Left hindlimb (tissue), 1 donor: ENCODE measurements at places on chromosomes 12 and 14.

DNA sequence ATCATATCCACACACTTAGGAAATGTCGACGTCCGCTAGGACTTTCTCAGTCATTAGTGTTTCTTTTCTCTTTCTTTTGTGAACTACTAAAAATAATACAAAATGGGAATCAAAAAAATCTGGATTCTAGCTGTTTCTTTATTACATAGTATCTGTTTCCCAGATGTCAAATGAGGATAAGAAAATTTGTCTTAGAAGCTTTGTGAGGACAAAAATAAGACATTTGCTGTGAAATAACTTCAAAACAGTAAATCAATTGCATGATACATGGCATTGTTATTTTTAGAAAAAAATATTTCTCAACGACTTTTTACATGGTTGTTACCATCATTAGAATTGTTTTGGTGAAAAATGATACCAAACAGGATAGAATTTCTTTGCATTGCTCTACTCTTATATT, 71.4 kb upstream of the IFNG-AS1 start:
- no peak for DNase-seq

- DNase-seq = no peak
Observed at GRCh38 chr14:50602035-50602434, 42.1 kb downstream of the ATL1 start.

- DNase-seq = no peak
Observed at GRCh38 chr12:53289891-53290290, 5.5 kb upstream of the PFDN5 start.

DNA sequence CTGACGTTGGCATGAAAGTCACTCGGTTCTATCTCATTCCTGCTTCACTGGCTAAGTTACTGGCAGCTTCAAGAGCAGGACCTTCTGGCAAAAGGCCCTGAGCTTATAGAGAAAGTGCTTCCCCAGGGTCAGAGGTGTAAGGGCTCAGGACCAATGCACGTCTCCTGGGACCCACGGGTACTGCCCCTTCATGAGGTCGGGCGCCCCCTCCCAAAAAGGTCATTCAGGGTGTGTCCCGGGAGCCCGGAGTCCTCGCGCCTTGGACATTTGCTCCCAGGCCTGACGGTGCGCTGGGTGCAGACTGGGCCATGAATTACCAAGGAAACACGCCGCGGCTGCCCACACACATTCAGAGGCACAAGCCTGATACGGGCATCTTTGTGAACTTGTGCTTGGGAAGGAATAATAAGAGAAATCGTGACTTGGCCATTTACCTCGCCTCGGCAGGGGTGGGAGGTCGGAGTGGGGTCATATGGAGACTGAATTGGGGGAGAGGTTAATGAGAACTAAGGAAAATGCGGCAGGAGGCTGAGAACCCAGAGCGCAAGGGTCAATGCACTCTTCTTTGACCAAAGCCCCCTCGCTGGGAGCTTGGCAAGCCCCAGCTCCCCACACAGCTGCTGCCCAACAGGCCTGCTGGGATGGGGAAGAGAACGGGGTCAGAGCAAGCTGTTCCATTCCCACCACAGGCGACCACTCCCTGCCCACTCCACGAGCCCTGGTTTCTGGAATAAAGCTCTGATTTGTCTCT, 15.7 kb upstream of the SLC6A12 start:
- no peak for DNase-seq

DNA sequence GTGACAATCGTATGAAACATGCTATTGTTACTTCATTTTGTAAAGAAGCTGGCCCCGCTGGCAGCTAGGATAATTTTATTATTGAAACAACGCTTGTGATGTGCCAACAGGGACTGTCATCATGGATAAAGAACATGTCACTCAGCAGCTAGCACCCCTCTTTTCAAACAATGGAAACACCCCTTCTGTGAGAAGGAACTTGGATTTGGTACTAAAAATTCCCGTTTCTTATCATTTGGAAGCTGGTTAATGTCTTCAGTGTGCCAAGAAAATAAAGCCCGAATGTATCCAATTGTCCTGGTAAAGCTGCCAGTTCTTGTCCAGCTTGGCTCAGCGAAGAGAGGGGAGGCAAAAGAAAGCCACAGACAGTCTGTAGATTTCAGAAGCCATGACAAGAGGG, 186.6 kb downstream of the PHLDA1 start:
- no peak for DNase-seq

DNA sequence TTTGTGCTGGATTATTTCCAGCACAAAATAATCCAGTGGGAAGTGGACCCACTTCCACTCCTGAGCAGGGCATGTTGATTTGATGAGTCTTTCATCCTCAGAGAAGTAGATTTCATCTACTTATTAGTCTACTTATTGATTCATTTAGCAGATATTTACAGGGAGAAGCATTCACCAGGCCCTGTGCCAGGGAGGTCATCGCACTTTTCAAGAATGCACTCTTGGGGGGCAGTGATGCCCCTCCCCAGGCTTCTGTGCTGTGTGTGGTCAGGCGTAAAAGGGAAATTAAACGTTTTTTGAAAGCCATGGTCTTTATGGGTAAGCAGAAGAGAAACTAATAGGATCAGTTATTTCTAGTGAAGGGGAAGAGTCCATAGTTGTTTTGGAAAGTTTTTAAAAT, 610.7 kb upstream of the TMEM132C start:
- DNase-seq = no peak

DNA sequence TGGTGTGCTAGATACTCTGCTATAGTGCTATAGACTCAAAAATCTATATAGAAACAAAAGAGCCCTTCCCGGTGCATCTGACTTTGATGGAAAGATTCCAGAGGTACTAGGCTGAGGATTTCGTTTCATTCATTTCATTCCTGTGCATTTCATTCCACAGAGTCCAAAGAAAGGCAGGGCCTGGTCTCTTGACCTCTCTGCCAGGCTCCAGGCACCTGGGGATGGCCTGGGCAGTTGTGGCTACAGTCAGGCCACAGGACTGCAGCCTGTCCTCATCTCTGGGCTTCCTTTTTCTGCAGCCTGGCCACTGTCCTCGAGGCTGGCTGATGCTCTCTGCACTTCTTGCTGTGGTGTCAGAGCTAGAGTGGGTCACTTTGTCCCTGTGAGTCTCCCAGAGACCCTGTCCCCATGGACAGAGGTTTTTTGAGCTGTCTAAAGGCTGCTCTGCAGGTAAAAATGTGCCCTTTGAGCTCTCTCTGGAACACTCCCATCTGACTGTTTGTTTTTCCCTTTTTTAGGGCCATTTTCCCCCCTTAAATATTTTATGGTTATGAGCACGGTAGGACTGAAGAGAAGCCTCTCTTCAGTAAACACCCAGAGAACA, 3.2 kb upstream of the VDR start:
- DNase-seq = no peak

- no peak for DNase-seq
Observed at GRCh38 chr12:102343361-102344121, 136.8 kb downstream of the IGF1 start.

- DNase-seq = peak; percentile 57
Observed at GRCh38 chr12:116456330-116457082, 102.7 kb upstream of the MAP1LC3B2 start.

- no peak for DNase-seq
Observed at GRCh38 chr12:118326991-118327390, 45.7 kb downstream of the TAOK3 start.

DNA sequence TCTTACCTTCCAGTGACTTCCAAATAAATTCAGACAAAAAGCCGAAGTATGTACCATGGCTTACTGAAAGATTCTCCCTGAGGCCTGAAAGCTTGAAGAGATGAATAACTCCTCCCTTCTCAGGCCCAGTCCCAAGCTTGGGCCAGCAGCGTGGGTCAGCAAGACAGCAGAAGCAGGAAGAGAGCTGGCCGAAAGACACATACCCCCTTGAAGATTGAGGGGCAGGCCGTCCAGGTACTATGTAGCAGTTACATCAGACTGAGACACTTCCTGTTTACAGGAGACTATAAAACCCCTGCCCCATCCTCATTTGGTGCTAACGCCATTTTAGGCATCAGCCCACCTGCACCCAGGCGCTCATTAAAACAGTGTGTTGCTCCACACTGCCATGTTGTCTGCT, 15.0 kb downstream of the NDUFA12 start:
- no peak for DNase-seq

GRCh38 chr12:16165506-16165905, 112.0 kb downstream of the SLC15A5 start:
- peak; percentile 48 for DNase-seq

- peak; percentile 14 for DNase-seq
Observed at GRCh38 chr14:105857826-105858675, 331.7 kb downstream of the TMEM121 start.

- no peak for DNase-seq
Observed at GRCh38 chr12:16726879-16727278, 120.9 kb upstream of the LMO3 start.

GRCh38 chr12:32546272-32546671, 132.8 kb upstream of the DNM1L start:
- DNase-seq = no peak

DNA sequence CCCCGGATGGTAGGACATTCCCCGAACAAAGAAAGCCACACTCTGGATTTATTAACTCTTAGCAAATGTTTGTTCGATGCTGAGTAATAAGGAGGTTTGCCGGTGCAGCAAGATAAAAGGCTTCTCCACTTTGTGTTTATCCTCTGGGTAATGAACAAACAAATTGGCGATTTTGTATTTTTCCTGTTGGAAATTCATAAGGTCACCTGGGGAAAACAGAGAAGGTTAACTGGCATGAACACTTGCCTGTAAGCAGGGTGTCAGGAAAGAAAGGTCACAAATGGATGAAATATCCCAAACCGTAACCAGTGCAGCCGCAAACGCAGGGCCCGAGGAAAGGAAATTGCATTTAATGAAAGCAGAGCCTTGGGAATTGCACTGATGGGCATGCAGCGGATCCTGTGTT, 132.8 kb downstream of the RMST start:
- DNase-seq = no peak

- DNase-seq = no peak
Observed at GRCh38 chr14:41062826-41063225, 543.9 kb upstream of the LRFN5 start.

- DNase-seq = no peak
Observed at GRCh38 chr12:109553483-109553882, 19.8 kb downstream of the MMAB start.

- DNase-seq = no peak
Observed at GRCh38 chr12:111904446-111904975, 62.5 kb downstream of the MAPKAPK5 start.

DNA sequence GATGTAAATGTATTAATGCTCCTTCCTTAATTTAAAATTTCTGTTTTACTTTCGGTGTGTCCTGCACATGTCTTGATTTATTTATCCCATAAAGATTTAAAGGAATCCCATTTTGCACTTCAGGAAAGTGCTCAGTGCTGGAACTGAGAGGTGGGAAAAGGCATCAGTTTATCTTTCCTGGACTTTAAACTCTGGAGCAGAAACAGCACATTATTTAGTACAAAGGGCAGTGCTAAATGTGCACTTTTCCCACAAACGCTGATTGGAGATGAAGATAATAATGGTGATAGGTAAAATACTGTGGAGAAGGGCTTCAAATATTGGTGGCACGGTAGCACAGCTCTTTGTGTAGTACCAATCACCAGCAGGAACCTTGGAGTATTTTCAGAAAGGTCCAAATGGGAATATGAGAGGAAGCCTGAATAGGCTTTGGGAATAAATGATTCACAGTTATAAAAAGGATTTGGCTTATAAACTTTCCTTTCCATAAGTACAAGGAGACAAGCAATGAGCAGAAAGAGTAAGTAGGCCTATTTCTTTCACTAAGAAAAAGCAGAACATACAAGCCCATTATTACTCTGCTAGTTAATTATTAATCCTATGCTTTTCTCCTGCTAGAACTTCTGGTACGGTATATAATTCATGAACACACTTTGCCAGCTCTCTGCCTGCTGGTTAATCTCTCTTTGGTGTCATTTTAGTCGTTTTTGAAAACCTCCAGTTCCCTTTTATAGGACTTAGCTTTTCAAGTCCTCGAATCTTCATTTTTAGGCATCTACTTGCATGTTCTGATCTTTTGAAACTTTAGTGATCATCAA, 58.3 kb downstream of the SLC15A5 start:
- no peak for DNase-seq

DNA sequence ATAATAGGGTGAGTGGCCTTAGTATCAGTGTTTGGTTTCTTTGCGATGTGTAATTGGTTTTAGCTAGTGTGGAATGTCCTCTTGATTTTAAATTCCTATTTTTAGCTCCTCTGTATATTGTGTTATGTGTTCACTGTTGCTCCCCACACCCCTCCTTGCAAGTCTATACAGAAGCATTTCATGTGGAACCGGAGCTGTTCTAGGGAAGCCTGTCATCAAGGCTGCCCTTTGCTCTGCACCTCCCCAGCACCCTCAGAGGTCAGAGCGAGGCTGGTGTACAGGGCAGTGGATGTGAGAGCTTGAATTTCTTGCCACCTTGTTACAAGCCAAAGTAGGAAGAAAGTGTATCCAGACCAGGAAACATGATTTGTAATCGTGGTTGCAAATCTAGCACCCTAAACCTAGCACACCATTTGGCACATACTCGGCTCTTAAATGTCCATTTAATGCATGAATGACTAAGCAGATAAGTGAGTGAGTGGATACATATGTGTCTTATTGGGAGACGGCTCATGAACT, 376.8 kb downstream of the RGS6 start:
- no peak for DNase-seq

DNA sequence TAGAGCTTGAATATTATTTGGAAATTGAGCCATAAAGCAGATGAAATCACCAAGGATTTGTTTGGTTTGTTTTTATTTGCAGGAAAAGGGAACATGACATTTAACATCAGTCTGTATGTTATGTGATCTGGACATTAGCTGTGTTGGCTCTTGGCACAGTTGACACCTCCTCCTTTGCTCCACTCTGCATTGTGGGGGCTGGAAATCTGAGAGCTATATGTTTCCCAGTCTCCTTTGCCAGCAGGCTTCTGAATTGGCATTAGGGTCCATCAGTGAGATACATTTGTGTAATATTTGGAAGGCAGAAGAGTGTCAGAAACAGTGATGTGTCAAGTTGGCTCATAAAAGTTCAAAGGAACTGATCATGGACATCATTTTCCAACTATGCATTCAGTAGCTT, 322.1 kb upstream of the ATP2B1 start:
- no peak for DNase-seq

- DNase-seq = no peak
Observed at GRCh38 chr12:3164454-3165077, 87.4 kb downstream of the TSPAN9 start.

DNA sequence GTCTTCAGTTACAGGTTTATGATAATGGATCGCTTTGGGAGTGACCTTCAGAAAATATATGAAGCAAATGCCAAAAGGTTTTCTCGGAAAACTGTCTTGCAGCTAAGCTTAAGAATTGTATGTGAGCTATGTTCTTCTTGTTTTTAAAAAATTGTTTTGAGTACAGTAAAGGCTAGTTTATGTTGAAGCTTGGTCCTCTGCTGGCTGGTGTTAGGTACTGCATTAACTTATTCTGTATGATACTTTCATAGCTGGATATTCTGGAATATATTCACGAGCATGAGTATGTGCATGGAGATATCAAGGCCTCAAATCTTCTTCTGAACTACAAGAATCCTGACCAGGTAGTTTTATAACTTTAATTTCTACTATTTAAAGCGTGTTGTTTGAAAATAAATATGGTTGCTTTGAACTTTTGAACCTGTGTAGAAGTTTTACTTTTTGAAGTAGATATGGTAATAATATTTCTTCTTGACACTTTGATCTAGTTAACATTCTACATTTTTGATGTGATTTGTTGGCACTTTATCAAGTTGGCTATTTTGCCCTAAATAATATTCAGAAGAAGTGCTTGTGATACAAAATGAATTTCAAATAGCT, 55.7 kb downstream of the VRK1 start:
- DNase-seq = no peak
